Caudate nucleus (tissue), 63 donors: ENCODE measurements at places on chromosomes 12 and 14.

- DNase-seq, result no peak
These were observed 13.2 kb upstream of the C1S start for GRCh38 chr12:7047306-7047705.

GRCh38 chr12:55933799-55934742 is 3.1 kb downstream of the DGKA start:
- DNase-seq, result no peak

DNA sequence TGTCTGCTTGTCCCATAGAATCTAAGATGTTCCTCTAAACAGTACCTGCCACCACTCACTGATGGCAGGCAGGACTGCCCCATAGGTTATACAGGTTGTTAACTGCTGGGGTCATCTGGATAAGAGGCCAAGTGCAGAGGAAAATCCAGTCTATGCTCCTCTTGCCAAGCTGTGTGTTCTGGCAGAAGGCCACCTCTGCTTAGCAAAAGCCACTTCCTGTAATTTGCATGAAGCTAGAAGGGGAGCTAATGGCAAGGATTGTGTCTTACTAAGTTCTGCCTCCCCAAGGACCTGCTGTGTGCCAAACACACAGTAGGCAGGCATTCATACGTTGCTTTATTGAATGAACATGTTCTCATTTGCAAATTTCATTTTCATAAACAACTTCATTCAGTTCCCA is 445.4 kb downstream of the BCL11B start:
- no peak for DNase-seq

DNA sequence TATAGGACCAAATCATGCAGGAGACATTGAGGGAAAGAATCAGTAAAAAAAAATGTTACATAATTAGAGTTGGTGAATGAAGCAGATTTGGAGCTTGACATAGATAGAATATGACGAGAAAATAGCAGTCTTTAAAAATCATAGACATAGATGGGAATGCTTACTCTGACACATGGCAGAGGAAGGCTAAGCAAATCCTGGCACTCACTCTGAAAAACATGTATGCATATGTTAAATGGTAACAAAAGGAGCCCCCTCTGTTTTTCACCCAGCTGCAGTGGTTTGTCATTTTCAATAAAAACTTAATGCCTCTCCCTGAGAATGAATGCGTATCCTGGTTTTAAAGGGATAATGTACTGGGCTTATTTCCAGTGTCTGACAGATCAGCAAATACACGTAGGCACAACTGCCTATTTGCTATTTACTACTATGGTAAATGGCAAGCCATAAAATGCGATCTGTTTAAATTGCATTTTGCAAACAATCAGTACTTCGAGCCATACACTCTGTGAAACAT is 561.2 kb upstream of the SEL1L start:
- DNase-seq, result no peak

GRCh38 chr14:104253223-104253822 is 114.9 kb downstream of the KIF26A start:
- DNase-seq, result no peak

DNA sequence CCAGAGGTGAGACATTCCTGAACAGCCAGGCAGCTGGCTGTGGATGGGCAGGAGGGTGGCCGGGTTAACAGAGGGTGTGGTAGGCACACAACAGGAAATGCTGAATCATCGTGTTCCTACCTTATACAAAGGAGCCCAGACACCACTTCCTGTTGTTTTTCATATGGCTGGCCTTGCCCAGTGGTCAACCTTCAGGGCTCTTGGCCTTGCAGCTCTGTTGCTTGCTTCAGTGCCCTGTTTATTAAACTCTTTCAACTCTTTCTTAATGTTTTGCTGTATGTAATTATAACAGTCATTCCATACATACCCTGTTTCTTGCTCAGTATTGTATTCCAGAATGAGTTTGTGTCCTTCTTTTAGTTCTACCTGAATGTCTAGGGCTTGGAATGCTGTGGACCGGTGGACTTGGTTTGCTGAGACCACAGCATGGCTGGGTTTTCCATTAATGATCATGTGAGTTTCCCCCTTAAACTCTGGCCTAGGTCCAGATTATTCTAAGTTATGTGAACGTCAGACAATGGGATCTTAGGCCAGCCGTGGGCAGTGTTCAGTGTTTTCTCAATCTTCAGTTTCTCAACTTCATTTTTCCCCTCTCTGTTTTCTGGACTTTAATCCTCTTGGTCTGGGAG is 11.9 kb downstream of the CFAP54 start:
- DNase-seq, result no peak

- DNase-seq, result no peak
These were observed 9.8 kb upstream of the PHLDA1 start for GRCh38 chr12:76041406-76041805.

DNA sequence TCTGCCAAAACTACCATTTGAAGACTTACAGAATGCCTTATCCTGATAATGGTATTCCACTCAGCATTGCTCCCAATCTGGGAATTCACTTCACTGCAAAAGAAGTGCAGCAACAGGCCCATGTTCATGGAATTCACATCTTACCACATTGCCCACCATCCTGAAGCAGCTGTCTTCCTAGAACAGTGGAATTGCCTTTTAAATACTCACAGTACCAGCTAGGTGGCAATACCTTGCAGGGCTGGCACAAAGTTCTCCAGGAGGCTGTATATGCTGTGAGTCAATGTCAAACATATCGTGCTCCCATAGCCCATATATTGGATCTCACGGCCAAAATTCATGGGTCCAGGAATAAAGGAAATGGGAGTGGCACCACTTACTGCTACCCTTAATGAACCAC is 83.8 kb upstream of the PLEKHG7 start:
- DNase-seq, result no peak

DNA sequence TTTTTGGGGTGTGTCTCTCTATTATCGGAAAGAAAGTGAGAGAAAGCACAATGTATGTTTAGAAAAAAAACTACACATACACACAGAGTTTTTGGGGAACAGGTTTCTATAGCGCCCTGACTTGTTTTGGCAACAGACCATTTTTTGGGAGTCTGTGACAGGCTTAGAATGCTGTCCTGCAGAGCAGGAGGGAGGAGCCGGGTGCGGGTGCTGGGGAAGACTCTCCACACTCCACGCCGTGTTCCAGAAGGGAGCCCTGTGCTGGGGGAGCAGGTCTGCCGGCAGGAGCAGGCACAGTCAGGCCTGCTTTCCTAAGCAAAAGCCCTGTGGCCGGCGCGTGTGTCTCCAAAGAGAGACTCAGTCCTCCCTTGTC is 26.5 kb downstream of the CD9 start:
- no peak for DNase-seq

DNA sequence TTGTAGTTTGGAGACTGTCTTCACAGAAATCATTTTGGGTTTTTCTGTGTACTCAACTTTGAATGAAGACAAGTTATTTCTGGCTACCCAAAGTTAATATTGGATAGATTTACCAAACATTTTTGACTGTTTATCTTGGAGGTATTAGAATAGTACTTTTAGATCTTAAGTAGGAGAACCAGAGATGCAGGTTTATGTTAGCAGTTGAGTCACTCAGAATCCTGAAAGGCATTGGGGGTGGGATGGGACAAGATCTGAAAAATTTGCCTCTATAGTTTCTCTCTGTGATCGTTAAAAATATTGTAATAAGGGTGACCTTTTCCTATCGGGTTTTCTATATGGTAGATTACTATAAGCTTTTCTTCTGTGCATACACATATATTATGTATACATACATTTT is 112.3 kb downstream of the TTC6 start:
- no peak for DNase-seq

- no peak for DNase-seq
These were observed 12.1 kb upstream of the IPO8 start for GRCh38 chr12:30707613-30708342.

DNA sequence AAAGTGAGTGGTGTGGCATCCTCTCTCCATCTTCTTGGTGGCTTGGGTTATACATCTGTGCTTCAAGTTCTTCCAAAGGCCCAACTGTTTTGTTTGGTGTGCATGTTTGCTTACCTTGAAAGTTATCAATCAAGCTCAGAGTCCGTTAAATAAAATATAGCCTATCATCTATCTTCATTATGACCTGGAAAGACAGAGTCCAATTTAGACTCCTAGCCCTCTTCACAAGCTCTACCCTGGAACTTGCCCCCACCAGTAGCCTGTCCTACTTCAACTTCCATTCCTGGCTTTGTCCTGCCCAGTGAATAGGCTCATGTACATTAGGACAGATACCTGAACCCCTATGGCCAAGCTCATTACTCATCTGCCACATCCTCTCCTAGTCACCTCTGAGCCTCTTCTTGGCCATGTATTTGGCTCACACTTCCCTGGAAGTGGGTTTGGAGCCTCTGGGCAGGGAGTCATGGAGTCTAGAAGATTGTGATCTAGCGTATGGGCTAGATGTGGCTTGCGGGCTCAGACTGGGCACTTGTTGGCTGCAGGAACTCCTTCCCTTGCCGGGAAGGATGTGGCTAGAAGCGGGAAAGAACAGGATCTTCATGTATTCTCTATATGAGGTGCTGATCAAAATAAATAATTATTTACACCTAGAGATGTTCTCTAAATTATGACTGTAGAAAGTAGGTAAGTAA is 6.4 kb upstream of the SSTR1 start:
- no peak for DNase-seq

DNA sequence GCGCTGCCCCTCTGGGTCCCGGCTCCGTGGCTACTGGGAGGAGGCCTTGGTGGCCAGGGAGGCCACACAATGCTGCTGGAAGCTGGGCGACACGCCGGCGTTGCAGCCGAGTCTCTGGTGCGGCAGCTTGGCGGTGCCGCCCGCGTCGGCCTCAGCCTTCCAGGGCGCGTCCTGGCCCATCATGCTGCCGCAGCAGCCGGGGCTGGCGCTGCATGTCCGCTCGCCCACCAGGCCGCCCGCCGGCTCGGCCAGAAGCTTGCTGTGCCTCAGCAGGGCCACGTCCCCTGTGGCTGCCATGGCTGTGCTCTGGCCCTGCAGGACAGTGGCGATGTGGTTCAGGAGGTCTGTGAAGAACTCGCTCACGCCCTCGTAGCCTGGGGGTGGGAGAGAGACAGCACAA is 18.6 kb downstream of the CHGA start:
- no peak for DNase-seq

GRCh38 chr12:1839956-1840951 is 19.9 kb downstream of the LRTM2 start:
- no peak for DNase-seq

- DNase-seq, result no peak
These were observed 72.6 kb downstream of the BBS10 start for GRCh38 chr12:76275511-76276093.

GRCh38 chr12:62843716-62844115 is 91.2 kb downstream of the PPM1H start:
- no peak for DNase-seq

DNA sequence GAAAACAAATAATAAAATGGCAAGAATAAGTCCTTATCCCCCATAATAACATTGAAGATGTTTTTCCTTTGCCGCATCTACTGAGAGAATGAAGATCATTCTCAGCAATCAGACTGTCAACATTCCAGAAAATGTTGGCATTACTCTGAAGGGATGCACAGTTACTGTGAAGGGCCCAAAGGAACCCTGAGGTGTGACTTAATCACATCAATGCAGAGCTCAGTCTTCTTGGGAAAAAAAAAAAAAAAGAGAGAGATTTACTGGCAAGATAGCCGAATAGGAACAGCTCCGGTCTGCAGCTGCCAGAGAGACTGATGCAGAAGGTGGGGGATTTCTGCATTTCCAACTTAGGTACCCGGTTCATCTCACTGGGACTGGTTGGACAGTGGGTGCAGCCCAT is 41.3 kb upstream of the OR6J1 start:
- DNase-seq, result no peak

DNA sequence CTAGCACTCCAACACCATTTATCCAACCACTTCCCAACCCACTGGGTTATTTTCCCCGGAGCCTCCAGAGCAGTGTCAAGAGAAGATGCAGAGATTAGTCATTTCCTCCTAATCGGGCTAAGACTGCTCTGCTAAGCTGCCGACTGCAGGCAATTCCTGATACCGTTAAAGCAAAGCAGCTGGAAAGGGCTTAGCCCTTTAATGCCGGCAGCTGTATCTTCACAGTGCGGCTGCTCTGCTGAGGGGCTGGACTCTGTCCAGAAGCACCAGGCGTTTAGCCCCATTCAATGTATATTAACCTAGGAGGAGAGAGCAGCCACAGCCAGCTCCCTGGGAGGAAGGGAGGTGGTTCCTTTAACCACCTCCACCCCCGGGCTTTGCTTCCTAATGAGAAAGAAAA is 11.1 kb downstream of the AQP6 start:
- DNase-seq, result no peak

DNA sequence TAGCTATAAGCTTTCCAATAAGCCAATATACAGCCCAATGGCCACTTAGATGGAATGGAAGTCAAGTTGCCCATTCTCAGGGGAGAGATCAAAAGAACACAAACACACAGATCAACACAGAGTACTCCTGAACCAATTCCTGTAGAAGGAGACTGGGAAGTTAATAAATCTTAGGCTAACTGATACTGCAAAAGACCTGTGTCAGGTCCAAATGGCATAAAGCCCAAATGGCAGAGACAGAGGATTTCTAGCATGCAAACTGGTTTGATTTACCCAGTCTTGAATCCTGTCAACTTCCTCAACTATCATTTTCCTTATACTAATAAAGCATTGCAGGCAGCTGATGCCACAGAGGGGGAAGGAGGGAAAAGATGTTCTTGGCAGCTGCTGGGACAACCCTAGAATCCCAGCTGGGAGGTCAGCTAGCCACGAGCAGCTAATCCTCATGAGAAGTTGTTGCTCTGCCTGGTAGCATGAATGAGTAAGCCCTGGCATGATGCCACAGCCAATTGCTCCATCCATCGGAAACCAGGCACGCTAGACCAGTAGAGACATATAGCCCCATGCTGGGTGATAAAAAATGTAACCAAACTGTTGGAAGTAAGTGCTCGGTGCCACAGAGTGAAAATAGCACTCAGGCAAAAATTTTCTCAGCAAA is 26.2 kb downstream of the ANG start:
- DNase-seq, result no peak

DNA sequence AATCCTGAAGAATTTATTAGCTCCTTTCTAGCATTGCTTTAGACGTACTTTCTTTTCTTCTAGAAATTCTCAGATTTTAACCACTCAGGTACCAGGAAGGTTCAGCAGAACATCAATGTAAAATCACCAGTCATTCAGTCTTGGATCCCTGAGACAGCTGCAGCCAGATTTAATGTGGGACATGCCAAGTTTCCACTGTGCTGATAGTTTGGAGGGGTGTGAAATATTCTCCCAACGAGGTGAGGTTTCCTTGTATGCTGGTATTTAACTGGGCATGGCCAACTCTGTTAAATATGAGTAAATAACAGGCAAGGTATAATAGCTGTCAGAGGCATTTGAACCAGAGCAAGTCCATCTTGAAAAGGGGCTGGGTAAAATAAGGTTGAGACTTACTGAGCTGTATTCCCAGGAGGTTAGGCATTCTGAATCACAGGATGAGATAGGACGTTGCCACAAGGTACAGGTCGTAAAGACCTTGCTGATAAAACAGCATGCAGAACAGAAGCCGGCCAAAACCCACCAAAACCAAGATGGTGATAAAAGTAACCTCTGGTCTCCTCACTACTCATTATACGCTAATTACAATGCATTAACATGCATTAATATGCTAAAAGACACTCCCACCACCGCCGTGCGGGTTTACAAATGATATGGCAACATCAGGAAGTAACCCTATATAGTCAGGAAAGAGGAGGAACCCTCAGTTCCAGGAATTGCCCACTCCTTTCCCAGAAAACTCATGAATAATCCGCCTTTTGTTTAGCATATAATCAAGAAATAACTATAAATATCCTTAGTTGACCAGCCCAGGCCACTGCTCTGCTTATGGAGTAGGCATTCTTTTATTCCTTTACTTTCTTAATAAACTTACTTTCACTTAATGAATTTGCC is 75.2 kb upstream of the RASSF8 start:
- no peak for DNase-seq

- DNase-seq, result no peak
These were observed 93.1 kb downstream of the RMST start for GRCh38 chr12:97555547-97556187.

GRCh38 chr14:104982548-104983230 is 2.9 kb upstream of the CLBA1 start:
- no peak for DNase-seq
